Ascending aorta (tissue), 2 donors: ENCODE measurements at places on chromosomes 12 and 14.

- H3K4me1 ChIP-seq = no peaks in the 10 kb centered on the region
- no peak overlapping the region for H3K4me3 ChIP-seq
- no peaks in the 10 kb centered on the region for H3K27me3 ChIP-seq
- H3K27ac ChIP-seq = no peak overlapping the region
- H3K36me3 ChIP-seq = no peaks in the 10 kb centered on the region
Measured at GRCh38 chr12:10140001-10140400, 10.0 kb upstream of the CLEC7A start.

DNA sequence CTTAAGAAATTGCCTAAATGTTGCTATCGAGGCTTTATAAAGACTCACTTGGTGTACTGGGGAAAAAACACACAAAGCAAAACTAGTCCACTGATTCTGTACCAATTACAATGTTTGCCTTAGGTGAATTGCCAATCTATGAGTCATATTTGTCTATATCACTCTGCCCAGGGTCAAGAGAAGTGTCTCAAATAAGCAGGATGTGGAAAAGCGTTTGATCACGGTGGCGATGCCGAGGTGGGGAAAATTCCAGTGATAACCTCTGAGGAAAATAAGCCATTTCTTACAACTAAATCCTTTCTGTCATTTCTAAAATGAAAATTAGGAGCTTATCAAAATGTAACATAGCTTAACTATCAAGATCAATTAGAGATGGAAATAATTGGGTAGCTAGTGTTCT is 148.6 kb upstream of the DIO3 start:
- no peaks in the 10 kb centered on the region for H3K36me3 ChIP-seq
- DNase-seq = no peak
- no peak overlapping the region for H3K27ac ChIP-seq
- H3K4me1 ChIP-seq = no peaks in the 10 kb centered on the region

DNA sequence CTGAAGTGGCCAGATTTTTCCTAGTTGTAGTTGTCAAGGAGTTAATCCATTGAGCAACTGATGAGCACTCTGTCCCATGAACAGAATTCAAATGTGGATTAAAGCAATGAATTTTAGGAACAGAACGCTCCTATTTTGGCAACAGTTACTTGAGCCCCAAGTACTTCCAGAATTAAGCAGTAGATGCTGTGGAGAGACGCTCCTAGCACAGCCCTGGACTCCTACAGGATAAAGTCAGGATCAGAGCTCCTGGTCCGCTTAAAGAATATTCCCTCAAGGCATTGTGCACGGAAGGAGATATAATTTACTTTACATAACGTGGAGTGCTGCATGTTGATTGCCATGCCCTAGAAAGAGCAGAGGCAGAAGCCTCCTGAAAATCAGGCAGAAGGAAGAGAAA is 53.4 kb downstream of the FLRT2 start:
- no peak overlapping the region for H3K4me3 ChIP-seq
- no peak for DNase-seq
- H3K27ac ChIP-seq = no peak overlapping the region
- no peaks in the 10 kb centered on the region for H3K27me3 ChIP-seq
- H3K4me1 ChIP-seq = no peaks in the 10 kb centered on the region
- H3K36me3 ChIP-seq = no peaks in the 10 kb centered on the region

GRCh38 chr12:91924827-91925226 is 220.8 kb downstream of the BTG1 start:
- no peaks in the 10 kb centered on the region for H3K27me3 ChIP-seq
- no peak overlapping the region for H3K27ac ChIP-seq
- no peaks in the 10 kb centered on the region for H3K4me1 ChIP-seq
- no peak overlapping the region for H3K4me3 ChIP-seq
- no peak for DNase-seq
- H3K36me3 ChIP-seq = no peaks in the 10 kb centered on the region

- H3K27me3 ChIP-seq = no peaks in the 10 kb centered on the region
- no peak overlapping the region for H3K27ac ChIP-seq
- no peaks in the 10 kb centered on the region for H3K4me1 ChIP-seq
- H3K4me3 ChIP-seq = no peak overlapping the region
- no peaks in the 10 kb centered on the region for H3K36me3 ChIP-seq
Measured at GRCh38 chr14:20524027-20524426, 18.7 kb downstream of the RNASE10 start.

GRCh38 chr14:53055003-53055402 is 98.1 kb downstream of the DDHD1 start:
- DNase-seq = no peak
- no peaks in the 10 kb centered on the region for H3K4me1 ChIP-seq
- H3K4me3 ChIP-seq = no peak overlapping the region
- no peaks in the 10 kb centered on the region for H3K27me3 ChIP-seq

- no peaks in the 10 kb centered on the region for H3K4me1 ChIP-seq
- H3K36me3 ChIP-seq = no peaks in the 10 kb centered on the region
- no peak overlapping the region for H3K27ac ChIP-seq
- H3K4me3 ChIP-seq = no peak overlapping the region
Measured at GRCh38 chr12:108935159-108935763, 55.4 kb downstream of the DAO start.

- DNase-seq = no peak
- H3K36me3 ChIP-seq = no peaks in the 10 kb centered on the region
- H3K27me3 ChIP-seq = no peaks in the 10 kb centered on the region
- H3K4me3 ChIP-seq = peak overlapping the region; percentile 14
Measured at GRCh38 chr14:56199095-56199981, 81.1 kb downstream of the PELI2 start.

- peak; percentile 99 for DNase-seq
- peak overlapping the region; percentile 100 for H3K27ac ChIP-seq
- H3K4me1 ChIP-seq = peaks cover 42% of the 10 kb centered on the region
- H3K4me3 ChIP-seq = peak overlapping the region; percentile 41
- H3K27me3 ChIP-seq = no peaks in the 10 kb centered on the region
Measured at GRCh38 chr12:121796855-121797751, 3.6 kb upstream of the RHOF start.

GRCh38 chr14:23148591-23149249 is 29.7 kb upstream of the CEBPE start:
- H3K36me3 ChIP-seq = peaks cover 6% of the 10 kb centered on the region
- H3K27me3 ChIP-seq = no peaks in the 10 kb centered on the region
- H3K4me1 ChIP-seq = peaks cover 52% of the 10 kb centered on the region
- no peak overlapping the region for H3K4me3 ChIP-seq
- no peak overlapping the region for H3K27ac ChIP-seq

DNA sequence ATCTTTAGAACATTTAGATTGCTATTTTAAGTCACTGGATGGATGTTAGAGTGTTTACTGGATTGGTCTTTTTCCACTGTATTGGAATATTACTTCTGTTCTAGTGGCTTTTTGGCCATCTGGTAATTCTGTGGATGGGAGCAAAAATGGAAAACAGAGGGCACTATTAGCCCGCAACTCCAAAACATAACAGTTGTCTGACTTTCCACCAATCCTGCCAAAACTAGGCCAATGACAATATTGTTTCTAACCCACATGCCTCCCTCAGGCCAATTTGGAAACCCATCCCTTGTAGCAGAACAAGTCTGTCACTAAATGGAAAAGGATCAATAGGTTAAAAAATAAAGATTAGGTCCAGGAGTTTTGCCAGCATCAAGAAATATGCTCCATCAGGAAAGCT is 97.8 kb downstream of the ETNK1 start:
- H3K4me3 ChIP-seq = no peak overlapping the region
- no peaks in the 10 kb centered on the region for H3K36me3 ChIP-seq
- DNase-seq = no peak
